ENCODE measurements at places on chromosomes 12 and 14.

DNA sequence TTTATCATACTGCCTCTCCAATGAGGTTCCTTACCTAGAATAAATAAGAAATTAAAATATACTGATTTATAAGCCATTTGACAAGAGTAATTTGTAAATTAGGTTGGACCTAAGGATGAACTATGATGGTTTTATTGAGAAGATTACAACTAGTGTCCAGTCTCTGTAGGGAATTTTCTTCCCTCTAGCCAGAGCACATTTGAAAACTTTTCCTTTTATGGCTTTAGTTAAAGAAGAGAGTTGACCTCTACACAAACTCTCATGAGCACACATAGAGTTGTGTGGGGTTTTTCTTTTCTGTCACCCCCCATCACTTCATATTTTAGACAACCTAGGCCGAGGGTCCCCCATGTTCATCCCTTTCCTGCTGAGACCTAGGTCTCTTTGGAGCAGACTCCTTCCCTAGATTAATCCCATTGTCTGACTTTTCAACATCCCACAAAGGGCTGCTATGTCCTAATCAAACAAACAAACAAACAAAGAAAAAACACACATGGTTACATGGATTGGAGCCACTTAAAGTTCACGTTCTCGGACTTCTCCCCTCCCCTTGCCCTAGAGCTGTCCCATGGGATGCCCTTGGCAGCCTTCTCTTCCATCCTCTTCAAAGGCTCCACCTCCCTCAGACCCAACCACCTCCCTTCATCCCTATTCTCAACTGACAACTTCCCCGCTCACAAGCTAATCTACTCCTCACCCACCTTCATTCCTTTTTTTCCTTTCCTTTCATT, 40.7 kb downstream of the GPR135 start:
- no peak for DNase-seq

DNA sequence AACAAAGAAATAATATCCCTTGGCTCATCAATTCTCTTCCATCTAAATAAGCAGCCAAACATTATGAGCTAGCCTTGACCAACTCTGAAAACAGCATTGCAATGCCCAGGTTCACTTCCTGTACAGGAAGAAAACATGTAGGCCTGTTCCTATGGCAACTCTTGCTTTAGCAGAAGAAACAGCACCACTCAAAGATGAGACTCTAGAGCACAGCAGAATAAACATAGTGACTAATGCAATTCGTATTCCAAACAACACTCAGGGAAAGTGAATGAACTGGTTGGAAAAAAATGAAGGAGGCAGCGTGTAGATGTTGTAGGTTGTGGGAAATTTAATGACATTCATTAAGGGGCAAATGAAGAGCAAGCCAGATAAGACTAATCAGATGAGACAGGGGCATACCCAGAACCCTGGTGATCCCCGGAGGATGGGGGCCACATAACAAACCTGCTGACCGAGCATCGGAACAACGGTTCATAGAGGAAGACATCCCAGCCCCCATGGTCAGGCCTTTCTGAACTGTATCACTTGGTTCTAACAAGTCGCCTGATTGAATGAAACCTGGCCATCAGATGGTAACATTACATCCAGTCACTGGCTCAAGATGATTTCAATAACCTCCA, 9.0 kb downstream of the ARHGDIB start:
- no peak for DNase-seq

DNA sequence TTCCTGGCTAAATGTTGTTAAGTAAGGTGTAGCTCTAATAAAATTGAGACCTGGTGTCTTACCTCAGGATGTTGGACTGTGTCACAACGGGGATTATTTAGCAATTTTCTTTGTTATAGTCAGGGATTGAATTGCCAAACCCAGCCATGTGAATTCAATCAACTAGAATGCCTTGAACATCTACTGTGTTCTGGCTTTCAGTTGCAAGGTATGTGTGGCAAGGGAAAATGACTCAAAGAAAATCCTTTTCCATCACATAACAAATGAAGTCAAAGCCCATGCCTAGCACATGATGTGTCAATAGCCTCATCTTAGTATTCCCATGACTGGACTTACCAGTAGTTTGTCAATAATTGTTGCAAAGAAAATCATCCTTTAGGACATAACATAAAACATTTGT, 519.8 kb upstream of the FLRT2 start:
- no peak for DNase-seq

DNA sequence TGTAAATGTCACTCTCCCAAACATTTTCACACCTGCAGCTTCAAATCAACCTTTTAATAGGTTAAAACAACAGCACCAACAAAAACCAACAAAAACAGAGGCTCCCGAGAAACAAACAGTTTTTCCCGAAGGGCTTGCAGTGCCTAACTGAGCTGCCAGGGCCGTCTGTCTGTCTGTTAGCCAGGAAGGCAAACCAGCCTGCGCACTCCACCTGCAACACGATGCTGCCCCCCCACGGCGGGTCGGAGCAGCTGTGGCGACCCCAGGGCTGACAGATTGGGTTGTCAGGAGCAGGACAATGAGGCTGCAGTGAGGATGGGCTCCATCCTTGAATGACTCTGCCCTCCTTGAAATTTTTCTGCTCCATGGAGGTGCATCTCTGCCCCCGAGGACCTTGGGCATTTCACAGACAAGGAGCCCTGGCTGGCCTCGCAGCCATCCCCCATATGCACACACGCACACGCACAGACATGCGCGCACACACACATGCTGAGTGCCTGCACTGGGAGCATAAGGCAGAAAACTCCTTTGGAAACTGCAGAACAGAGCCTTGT, 2.6 kb downstream of the RTL1 start:
- DNase-seq, result no peak

- DNase-seq, result no peak
These were observed 50.0 kb downstream of the FIGNL2 start for GRCh38 chr12:51798501-51798900.
